HCT116 (cell line): ENCODE measurements at places on chromosomes 4 and X.

DNA sequence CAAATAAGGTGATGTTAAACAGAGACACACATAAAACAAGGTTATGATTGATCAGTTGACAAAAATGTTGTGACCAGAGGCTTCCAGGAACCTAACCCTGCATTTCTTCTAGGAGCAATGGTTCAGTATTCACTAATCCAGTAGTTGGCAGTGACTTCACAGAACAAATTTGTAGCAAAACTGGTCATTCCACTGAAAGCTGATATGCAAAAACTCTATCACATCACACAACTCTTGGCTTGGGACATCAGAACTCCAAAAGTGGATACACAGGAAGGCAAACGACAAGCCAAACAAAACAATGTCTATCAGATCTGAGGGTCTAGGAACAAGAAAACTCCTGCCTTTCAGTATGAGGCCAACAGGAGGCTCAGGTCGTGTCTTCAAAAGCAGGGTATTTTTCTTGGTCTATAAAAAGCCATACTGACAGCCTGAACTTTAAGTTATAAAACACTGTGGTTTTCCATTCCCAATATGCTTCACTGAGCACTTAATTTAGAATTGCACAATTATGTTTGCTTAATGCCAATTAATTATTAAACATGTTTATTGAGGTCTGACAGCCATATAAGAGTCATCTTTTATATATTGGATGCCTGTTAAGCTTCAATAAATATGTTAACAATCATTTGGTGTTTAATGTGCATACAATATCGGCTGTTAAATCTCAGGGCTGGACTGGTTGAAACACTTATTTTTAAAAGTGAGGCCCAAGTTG, 45.6 kb downstream of the SOD3 start:
- H3K36me3 ChIP-seq = no peaks in the 10 kb centered on the region
- no peak overlapping the region for H3K27ac ChIP-seq
- no peaks in the 10 kb centered on the region; the same call in 1 of the 2 replicates for H3K4me1 ChIP-seq

DNA sequence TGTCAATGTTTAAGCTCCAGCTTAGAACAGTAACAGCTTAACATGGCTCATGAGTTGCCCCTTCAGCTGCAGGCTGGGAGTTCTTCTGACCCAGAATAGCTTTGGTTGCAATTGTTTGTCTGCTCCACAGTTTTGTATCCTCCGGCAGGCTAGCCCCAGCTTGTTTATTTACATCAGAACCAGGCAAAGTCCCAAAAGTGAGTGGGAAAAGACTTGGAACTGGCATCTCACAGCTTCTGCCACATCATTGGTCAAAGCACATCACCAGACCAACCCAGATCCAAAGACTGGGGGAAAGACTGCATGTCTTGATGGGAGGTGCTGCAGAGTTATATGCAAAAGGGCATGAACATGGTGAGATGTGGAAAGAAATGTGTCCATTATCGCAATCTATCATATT, 231.2 kb upstream of the CPEB2 start:
- H3K36me3 ChIP-seq = no peaks in the 10 kb centered on the region
- H3K27me3 ChIP-seq = no peaks in the 10 kb centered on the region
- H3K4me3 ChIP-seq = no peak overlapping the region
- DNase-seq = no peak
- H3K27ac ChIP-seq = no peak overlapping the region
- no peaks in the 10 kb centered on the region for H3K4me1 ChIP-seq

DNA sequence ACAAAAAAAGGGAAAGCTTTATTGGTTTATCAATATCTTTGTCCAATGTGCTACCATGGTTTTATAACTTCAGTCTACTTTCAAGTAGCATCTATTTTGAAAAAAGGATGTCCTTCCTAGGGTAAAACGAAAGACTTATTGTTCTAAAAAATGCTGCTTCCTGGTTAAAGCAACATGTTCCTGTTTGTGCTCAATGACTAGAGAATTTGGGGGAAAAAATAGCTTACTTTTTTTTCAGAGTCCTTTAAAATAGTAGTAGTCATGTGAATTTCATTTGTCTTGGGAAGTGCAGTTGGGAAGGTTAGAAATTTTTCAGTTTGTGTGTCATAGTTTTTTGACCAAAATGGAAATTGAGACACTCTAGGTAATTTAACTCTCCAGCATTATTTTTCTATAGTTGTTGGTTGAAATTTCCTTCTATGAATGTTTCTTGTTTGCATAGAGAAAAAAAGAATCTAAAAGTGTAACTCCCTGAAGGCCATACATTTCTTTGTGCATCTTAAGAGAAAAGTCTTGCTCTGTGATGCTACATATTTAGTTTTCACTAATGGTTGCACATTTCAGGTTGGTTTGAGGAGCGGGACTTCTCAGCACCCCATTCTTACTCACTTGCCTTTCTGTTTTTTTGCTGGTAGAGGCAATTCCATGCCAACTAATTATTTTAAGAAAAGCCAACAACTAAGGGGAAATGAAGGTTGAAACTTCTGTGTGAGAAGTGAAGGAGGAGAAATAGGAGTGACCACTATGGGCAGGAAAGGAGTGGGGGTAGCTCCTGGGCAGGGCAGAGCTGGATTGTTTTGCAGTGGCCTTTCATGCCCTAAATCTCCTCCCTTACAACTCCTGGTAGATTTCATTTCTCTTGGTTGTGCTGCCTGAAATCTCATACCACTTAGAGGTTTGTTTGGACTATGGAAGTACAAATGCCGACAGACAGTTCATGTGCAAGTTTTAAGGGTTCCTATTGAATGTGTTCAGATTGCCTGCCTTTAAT, 76.4 kb downstream of the RAPGEF2 start:
- no peaks in the 10 kb centered on the region for H3K36me3 ChIP-seq
- DNase-seq = no peak
- H3K27ac ChIP-seq = no peak overlapping the region
- peaks cover 11% of the 10 kb centered on the region; the same call in 1 of the 2 replicates for H3K4me1 ChIP-seq
- H3K4me3 ChIP-seq = no peak overlapping the region
- H3K27me3 ChIP-seq = no peaks in the 10 kb centered on the region

- no peak overlapping the region for H3K4me3 ChIP-seq
- H3K27me3 ChIP-seq = no peaks in the 10 kb centered on the region
- DNase-seq = no peak
- no peaks in the 10 kb centered on the region for H3K4me1 ChIP-seq
- H3K36me3 ChIP-seq = no peaks in the 10 kb centered on the region
Observed at GRCh38 chr4:28248269-28248668, 1387.6 kb downstream of the STIM2 start.

DNA sequence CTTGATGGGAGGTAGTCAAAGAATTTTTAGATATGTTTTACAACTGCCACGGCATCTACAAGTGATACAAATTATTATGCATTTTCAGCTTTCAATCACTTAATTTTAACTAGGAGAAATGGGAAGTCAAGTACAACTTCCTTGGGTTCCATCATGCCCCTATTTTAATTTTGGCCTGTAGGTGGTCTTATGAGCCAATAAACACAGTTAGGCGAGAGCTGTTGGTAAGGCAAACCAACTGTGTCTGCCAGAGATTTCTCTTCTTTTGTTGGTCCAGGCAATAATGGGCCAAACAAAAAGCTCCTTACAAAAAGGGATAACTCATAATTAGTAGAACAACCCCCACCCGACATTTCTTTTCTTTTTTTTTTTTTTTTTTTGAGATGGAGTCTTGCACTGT, 63.3 kb upstream of the ARX start:
- H3K27me3 ChIP-seq = no peaks in the 10 kb centered on the region
- H3K36me3 ChIP-seq = no peaks in the 10 kb centered on the region
- DNase-seq = no peak
- H3K4me1 ChIP-seq = peaks cover 6% of the 10 kb centered on the region; the same call in 1 of the 2 replicates
- H3K27ac ChIP-seq = no peak overlapping the region
